OCI-LY7 (cell line): ENCODE measurements at places on chromosomes 5 and 9.

GRCh38 chr9:114301798-114302565 lies 20.9 kb upstream of the ORM1 start:
- DNase-seq = no peak

- no peak for DNase-seq
These were observed 30.3 kb downstream of the EPB41L4A start for GRCh38 chr5:112388739-112389138.

GRCh38 chr5:65191554-65192135 lies 290.1 kb downstream of the ADAMTS6 start:
- DNase-seq = no peak

GRCh38 chr9:116081435-116082115 lies 72.0 kb upstream of the PAPPA start:
- DNase-seq = no peak

GRCh38 chr5:160547872-160548271 lies 126.2 kb downstream of the PTTG1 start:
- DNase-seq = no peak

GRCh38 chr9:68498816-68499215 lies 41.9 kb downstream of the TMEM252 start:
- no peak for DNase-seq

- DNase-seq = no peak
These were observed 365.9 kb downstream of the ZSWIM6 start for GRCh38 chr5:61697809-61698558.

DNA sequence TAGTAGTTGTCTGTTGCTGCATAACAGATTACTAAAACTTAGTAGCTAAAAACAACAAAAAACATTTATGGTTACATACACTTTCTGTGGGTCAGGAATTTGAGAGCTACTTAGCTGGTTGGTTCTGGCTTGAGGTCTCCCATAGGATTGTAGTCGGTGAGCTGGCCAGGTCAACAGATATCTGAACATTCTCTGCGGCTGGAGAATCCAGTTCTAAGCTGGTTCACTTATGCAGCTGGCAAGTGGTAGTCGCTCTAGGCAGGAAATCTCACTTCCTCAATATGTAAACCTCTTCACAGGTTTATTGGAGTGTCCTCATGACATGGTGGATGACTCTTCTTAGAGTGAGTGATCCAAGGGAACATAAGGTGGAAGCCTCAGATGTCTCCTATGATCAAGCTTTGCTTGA lies 65.7 kb upstream of the TNFAIP8 start:
- peak; percentile 90 for DNase-seq

GRCh38 chr5:124839371-124839998 lies 93.0 kb upstream of the ZNF608 start:
- DNase-seq = no peak

DNA sequence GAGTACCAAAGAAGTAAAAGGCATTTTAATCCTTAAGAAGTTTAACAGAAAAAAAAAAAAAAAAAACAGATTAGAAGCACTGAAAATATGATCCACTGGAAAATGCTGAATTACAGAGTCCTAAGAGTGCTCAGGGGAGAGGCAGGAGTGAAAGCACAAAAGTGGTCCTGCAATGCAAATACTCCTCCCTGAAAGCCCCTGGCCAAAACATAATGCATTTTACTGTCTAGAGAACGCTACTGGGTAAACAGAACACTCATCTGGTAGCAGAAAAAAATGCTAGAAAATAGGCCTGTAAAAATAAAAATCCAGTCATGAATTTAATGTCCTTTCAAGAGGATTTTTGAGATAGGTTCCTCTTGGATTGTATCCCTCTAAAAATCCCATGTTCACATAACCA lies 81.9 kb downstream of the ADAMTS12 start:
- no peak for DNase-seq

DNA sequence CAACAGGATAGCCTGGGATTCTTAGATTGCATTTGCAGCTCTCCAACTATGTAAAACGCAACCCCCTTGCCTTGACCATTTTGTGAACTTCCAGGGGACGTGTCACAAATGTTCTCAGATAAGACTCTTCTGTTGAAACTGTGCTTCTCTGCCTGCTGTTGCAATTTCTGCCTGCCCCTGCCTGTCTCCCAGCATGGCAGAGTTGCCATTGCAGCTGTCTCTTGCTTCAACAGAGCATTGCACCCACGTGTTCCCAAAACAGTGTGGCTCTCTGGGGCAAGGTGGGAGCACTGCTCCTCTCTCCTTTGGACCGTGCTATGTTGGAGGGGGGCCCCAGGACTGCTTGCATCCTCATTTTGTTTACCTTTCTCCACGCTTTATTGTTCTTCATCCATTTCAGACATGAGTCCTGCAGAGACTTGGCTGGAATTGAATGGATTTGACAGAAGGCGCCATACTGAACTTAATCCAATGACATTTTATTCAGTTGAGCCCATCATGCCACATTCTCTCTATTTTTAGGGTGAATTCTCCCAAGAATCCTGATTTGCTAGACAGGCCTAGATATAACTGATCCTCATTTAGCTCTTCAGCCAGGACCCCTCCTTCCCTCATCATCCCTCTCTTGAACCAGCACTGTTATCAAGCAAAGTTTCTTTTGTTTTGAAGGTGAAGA lies 90.7 kb downstream of the MAT2B start:
- no peak for DNase-seq

DNA sequence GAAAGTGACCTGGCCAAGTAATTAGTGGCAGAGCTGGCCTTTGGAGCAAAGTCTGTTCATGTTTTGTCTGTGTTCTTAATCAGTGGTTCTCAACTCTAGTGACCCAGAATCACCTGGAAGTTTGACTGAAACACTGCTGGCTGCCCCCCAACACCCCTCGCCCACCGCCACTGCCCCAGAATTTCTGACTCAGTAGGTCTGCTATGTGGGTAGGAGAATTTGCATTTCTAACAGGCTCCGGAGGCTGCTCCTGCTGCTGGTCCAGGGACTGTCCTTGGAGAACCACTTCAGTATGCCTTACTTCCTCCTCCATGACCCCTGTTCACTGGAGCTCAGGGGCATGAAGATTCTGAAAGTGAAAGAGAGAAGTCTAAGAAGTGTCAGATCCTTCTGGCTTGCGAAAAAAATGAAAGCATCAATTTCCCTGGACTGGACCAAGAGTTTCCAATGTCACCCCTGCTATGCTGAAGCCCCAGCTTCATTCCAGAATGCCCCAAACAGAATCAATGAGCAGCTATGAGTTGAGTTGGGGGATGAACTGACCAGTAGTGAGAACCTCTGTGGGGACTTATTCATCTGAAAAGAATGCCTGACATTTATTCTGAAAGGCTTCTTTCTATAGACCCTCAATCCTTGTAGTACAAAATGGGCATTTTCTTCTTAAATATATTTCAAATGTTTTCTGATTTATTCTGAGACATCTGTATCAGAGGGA lies 20.8 kb upstream of the COL15A1 start:
- DNase-seq = no peak

- DNase-seq = no peak
These were observed 35.9 kb downstream of the ARPC5L start for GRCh38 chr9:124897570-124898460.

DNA sequence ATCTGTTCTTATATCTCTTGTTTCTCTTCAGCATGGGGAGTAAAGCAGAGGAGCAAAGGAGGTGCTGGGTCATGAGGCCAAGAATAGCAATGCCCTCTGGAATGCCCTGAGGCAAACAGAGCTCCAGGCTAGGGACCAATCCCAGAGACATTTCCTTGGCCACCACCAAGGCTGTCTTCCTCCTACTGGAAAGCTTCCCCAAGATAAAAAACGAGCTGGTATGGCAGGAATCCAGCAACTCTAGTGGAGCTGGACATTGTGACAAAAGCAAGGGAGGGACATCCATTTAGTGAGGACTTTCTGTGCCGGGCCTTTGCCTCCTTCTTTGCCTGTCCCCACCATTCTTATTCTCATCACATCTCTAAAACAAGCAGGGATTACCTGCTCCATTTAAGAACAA lies 161.6 kb downstream of the ASTN2 start:
- DNase-seq = no peak

DNA sequence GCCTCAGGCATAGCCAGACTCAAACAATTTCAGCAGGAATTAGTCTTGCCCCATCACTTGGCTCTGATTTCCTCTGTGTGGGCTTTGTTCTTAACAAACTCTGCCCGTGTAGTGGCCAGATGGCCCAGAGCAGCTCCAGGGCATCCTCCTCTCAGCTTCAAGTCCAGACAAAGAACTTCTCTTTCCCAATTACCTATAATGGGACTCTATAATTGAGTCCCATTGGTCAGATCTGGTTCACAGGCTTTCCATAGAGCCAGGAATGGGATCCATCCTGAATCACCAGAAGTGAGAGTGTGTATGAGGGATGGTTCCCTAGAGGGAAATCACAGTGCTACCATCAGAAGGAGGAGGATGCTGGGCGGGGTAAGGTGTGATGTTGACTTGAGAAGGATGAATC lies 515.8 kb downstream of the KIF4B start:
- no peak for DNase-seq

GRCh38 chr9:137406876-137407589 lies 15.9 kb downstream of the EXD3 start:
- no peak for DNase-seq

DNA sequence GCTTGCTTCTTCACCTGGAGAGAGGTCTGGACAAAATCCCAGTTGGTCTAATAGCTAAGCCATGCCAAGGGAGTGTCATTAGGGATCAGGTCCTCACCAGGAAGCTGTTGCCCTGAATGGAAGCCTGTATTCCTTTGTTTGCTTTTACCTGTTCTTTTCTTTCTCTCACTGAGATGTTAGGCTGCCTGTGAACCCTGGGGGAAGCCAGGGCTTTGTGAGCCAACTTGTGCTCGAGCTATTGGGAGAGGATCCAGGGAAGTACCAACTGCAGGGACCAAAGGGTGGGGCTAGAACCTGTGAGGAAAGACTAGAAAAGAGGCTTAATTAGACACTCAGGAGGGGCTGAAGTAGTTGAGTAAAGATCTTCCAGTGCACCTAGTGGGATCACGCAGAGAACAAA lies 451.2 kb upstream of the TLE4 start:
- no peak for DNase-seq

DNA sequence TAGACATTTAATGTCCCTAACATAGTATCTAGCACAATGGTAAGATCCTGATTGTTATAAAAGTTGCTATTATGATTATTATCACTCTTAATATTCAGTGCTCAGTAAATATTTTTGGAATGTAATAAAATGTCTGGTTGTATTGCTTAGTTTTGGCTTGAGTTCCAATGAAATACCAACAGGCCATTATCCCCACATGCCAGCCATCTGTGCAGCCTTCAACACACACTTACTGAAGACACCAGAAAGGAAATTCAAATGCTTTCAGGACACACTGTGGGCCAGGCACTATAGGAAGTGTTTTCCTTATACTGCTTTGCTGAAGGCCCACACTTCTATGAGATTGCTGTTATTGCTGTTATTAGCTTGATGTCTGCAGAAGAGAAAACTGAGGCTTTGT lies 157.5 kb downstream of the TRIM32 start:
- DNase-seq = no peak

GRCh38 chr9:133666845-133667244 lies 30.7 kb downstream of the DBH start:
- DNase-seq = no peak

DNA sequence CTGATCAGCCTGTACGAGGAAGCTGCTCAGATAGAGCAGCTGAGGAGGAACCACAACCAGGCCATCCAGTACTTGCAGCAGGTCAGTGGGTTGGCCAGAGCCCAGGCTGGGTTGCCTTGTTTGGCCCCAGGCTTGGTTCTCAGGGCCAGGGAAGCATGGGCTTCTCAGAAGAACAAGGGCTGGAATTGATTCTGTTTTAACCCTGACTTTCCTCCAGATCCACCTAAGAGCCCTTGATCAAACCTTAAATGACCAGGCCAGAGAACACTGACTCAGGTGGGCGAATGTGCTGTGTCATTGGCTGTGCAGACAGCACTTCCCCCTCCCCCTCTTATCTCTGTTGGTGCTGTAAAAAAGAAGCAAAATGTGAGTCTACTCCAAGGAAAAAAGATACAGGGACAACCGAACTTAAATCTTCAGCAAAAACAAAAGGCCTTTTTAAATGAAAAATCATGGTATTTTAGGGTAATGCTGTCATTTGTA lies 28.1 kb downstream of the TTC23L start:
- no peak for DNase-seq

DNA sequence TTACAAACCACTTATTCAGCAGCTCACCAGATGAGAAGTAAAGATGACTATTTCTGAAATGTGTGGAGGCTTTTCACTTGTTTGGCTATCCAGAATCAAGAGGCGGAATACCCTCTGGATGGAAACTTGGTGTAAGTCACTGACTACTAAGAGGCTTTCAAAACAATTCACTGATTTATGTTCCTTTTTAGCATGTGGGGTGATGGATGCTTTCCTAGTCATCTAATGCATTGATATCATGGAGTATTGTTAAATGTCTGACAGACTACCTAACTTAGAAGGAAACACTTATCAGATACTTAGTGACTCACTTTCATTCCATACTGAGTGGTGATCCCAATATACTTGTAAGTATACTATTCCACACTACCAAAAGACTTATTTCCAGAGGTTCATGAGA lies 141.4 kb downstream of the PLK2 start:
- DNase-seq = no peak

- DNase-seq = no peak
These were observed 8.9 kb downstream of the OR13J1 start for GRCh38 chr9:35861161-35861897.

DNA sequence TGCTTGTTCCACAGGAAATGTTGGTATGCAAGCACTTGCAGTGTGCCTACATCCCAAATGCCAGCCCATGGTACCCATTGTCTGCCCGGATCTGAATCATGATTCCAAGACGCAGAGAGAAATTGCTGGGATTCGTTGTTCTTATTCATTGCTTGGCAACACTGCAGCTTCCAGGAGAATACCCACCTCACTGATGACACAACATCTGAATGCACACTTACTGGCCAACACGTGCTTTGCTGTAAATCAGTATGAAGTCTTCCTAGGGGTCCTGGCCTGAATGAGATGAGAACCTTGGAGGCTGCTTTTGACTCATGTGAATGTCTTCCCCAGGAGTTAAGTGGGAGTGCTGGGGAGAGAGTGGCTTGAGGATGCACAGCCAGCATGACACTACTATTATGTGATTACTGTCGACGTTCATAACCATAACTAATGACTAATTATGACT lies 11.6 kb downstream of the SRD5A1 start:
- DNase-seq = no peak

- DNase-seq = no peak
These were observed 32.9 kb upstream of the SLC36A1 start for GRCh38 chr5:151414536-151414935.

DNA sequence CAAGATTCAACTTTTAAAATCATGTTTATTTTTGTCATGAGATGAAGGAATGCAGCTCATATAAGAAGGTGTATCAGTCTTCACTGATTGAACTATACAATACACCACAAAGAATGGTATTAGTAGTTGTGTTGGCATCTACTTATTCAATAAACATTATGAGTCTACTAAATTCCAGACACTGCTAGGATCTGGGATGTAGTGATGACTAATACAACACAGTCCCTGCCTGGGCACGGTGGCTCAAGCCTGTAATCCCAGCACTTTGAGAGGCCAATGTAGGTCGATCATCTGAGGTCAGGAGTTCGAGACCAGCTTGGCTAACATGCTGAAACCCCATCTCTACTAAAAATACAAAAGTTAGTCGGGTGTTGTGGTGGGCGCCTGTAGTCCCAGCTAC lies 171.4 kb upstream of the NFIB start:
- DNase-seq = no peak

- peak; percentile 9 for DNase-seq
These were observed 54.7 kb downstream of the DPYSL3 start for GRCh38 chr5:147454996-147455677.

- no peak for DNase-seq
These were observed 121.8 kb upstream of the MTAP start for GRCh38 chr9:21680590-21680989.

- DNase-seq = no peak
These were observed 298.7 kb upstream of the KCNN2 start for GRCh38 chr5:114062932-114063867.

- no peak for DNase-seq
These were observed 20.7 kb downstream of the HMCN2 start for GRCh38 chr9:130286072-130286770.
